ENCODE measurements at places on chromosomes 7 and 10.

GRCh38 chr7:37656913-37657530 lies 26.5 kb upstream of the GPR141 start:
- no peak for DNase-seq

DNA sequence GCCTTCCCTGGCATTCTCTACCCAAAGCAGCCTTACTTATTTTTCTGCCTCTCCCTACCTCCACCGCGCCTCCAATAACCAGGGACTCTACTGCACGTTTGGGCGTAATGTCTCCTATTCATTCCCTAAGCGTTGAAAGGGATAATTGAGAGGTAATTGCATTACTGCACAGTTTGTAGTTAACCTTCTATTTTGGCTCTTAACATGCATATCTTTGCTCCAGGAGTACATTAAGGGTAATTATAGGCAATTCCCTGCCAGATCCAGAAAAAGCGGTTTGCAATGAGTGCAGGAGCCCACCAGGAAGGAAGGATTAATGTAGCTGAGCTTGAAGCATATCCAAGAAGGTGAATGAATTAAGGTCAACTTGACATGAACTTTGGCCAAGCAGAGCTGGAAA lies 558.4 kb downstream of the TYW1 start:
- DNase-seq, result peak; percentile 65

DNA sequence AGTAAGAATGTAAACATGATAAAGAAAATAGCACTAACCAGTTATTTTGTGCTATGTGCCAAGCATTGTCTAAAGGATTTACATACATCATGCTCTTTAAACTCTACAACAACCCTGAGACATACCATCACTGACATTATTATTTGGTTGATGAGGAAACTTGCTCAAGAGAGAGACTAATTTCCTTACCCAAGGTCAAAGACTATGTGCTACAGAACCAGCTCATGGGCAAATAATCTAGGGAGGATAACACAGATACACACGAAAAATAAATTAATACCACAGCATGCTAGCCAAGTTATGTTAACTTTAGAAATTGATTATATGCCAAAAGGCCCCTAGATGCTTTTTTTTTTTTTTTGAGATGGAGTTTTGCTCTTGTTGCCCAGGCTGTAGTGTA lies 2.7 kb downstream of the ANKRD16 start:
- DNase-seq, result no peak

- no peak for DNase-seq
Measured at GRCh38 chr10:52759154-52759553, 13.4 kb downstream of the MBL2 start.

GRCh38 chr7:47811632-47812380 lies 136.5 kb downstream of the PKD1L1 start:
- no peak for DNase-seq

- DNase-seq, result no peak
Measured at GRCh38 chr10:104487794-104488438, 134.3 kb downstream of the CFAP58 start.

DNA sequence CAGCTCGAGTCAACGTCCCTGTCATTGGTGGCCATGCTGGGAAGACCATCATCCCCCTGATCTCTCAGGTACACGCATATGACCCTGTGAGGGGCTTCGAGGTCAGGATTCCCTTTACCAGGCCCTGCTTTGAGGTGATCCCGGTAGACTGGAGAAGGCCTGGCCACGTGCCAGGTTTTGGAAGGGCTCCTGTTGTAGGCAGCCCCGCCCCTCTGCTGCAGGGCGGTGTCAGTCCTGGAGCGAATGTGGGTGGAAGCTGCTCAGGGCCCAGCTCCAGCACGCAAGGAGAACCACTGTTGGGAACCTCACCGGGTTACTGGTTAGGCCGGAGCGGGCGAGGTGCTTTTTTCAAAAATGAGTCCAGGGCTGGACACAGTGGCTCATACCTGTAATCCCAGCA lies 15.6 kb downstream of the MDH2 start:
- DNase-seq, result no peak

- no peak for DNase-seq
Measured at GRCh38 chr10:80497187-80498077, 40.3 kb upstream of the SH2D4B start.

- DNase-seq, result no peak
Measured at GRCh38 chr10:115001506-115002381, 63.7 kb downstream of the TRUB1 start.

DNA sequence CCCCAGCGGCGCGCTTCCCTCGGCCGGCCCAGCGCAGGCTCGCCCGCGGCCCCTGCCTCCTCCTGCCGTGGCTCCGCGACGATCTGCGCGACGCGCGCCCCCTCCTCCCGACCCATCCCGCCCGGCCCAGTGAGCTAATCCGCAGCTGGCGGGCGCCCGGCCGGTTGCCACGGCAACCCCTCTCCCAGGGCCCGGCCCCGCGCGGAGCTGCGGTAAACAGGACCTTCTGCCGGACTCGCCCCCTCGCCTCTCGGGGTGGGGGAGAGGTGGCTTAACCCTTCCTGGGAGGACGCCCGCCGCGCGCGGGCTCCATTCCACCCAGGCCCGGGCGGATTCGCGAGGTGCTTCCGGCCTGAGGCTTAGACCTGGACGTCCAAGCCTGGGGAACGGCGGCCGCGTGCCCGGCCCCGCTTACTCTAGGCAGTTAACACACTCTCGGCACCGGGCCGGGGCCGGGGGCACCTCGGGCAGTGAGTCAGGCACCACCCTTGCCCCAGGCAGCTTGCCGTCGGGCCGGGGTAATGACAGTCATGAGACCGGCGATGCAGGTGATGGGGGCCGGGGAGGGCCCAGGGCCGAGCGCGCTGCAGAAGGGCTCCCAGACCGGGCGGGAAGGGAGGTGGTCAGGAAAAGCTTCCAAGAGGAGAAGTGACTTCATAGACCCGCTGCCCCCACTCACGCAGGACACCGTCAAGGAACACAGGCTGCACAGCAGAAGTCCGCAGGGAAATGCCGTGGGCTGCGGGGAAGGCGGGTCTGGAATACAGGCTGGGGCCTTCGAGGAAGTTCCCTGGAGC lies at the start of gene DENND2A:
TSS of gene DENND2A (minus strand) at position 87 of the 797 bp plus-strand sequence. CDS start 38,416 bp downstream, outside the sequence.
- DNase-seq, result peak; percentile 67

DNA sequence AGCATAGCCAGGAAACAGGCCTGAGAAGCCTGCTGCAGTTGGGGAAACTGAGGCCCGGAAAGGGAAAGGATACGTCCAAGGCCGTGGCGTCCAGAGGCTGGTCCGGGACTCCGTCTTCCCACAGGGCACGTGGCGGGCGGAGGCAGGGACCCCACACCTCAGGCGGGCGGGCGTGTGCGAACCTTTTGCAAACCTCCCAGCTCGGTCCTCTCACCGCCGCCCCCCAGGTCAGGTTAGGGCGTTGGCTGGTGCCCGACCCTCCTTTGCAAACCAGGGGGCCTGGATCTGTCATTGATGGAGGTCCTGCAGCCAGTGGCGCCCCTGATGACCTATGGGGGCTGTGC lies 19.3 kb downstream of the FAM20C start:
- DNase-seq, result no peak

DNA sequence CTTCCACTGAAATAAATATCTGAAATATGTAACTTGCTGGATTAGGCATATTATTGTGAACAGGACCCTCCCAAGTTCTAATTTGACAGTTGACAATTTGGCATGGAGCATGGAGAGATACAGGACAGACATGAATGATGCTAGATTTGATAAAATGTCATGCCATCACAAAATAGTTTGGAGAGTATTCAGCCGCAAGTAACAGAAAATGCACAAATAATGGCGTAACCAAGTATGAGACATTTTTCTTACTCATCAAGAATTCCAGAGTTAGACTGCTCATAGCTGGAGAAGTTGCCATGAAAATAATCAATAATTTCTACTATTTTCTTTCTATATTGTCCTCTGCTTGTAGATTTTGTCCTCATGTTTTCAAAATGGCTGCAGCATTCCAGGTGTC lies 45.5 kb upstream of the GPAM start:
- DNase-seq, result no peak

- DNase-seq, result no peak
Measured at GRCh38 chr10:49287689-49288340, 11.2 kb upstream of the C10orf71 start.

DNA sequence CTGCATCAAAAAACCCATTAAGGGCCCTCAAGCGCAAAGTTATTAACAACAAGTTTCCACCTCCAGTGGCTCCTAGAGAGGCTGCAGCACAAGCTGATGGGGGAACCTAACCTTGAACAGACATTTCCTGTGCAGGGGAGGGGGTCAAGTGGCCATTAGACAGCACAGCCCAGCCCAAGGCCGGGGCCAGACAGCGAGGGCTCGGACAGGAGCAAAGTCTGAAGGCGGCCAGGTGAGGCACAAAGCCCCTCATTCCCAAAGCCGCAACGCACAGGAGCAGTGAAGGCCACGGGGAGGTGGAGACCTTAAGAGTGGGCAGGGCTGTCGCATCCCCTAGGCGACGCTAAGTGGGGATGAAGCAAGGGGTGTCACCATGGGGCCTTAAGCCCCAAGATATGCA lies 73.2 kb upstream of the ZNF746 start:
- DNase-seq, result no peak

GRCh38 chr7:126690848-126691751 lies 561.6 kb downstream of the GRM8 start:
- no peak for DNase-seq

- DNase-seq, result no peak
Measured at GRCh38 chr10:110269374-110270318, 35.1 kb downstream of the SMNDC1 start.

- no peak for DNase-seq
Measured at GRCh38 chr10:24944512-24945255, 7.7 kb downstream of the PRTFDC1 start.

DNA sequence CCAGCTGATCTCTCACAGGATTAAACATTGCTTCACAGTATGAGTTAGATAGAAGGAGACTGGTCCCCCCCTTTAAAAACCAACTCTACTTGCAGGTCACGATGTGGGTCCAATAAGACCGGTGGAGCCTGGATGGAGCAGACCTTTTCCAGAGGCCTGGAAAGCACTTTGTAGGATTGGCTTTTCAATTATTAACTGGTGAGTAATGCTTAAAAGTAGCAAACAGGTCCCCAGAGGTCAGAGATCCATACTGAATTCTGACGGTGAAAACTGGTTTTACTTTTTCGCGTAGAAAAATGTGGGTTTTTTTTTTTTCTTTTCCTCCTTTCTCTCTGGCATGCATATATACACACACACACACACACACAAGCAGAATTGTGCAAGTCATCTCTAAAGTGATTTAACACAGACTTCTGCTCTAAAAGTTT lies 74.9 kb upstream of the OGDHL start:
- DNase-seq, result no peak
